ENCODE measurements at places on chromosomes 6 and 20.
A peak's percentile ranks its signal among the peaks of the same experiment; 100 is the strongest.

- peak; percentile 66 for DNase-seq
Measured at GRCh38 chr6:108648191-108648590, 87.5 kb downstream of the FOXO3 start.

DNA sequence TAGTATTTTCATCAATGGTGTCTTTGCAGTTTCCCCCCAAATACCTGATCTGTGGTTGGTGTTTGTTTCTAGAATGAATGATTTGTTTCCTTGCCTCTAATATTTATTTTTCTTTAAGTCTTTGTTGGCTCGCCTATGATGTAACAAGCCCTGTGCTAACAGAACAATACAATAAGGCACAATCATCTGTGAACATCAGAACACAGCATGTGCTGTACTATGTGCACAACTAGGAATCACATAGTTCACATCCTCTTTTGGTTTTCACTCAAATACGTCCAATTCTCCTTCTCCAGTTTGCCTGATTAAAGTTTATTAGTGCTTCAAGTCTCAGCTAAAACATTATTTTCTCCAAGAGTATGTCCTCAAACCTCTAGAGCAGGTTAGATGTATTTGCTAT is 613.1 kb downstream of the EPHA7 start:
- DNase-seq = no peak

- DNase-seq = no peak
Measured at GRCh38 chr6:167400482-167401138, 75.7 kb downstream of the TTLL2 start.

GRCh38 chr6:100904316-100904715 is 23.2 kb upstream of the ASCC3 start:
- no peak for DNase-seq

DNA sequence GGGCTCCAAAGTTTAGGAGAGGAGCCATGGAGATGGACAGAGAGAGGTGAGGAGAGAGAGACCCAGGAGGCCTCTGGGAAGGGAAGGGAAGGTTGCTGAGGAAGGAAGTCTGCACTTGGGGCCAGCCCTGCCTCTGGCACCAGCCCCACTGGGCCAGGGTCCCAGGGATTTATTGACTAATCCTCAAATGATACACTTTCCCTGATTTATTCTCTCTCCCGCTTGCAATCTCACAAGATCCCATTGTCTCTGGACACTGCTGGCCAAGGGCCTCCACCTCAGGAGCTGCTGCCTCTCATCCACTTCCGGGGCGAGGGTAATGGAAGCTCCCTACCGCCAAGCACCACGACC is 43.6 kb upstream of the FOXP4 start:
- DNase-seq = no peak

DNA sequence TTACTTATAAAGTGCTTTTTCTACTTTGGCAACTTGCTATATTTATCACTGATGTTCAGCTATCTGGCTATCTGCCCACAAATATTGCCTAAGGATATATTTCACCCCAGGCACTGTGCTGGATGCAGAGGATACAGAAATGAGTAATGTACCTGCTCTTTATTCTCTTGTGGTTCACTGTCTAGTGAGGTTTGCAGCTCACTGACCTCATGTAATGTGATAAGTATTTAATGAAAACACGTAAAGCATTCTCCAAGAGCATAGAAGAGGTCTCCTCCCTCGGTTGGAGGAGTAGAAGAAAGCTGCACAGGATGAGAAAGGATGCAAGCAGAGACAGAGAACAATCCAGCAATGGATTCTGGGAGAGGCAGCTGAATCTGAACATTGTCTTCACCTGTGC is 610.7 kb downstream of the CBLN4 start:
- DNase-seq = peak; percentile 12

GRCh38 chr20:34904202-34904621 is 27.8 kb downstream of the ACSS2 start:
- no peak for DNase-seq

GRCh38 chr6:3635482-3635881 is 116.0 kb downstream of the PXDC1 start:
- DNase-seq = no peak

GRCh38 chr20:30506100-30506499 is 751.4 kb upstream of the DEFB115 start:
- no peak for DNase-seq

GRCh38 chr20:2651772-2652723 is at the start of gene NOP56:
NOP56 (plus strand) TSS chr20:2652632; CDS start chr20:2652661, 29 bp downstream.
- peak; percentile 88 for DNase-seq

DNA sequence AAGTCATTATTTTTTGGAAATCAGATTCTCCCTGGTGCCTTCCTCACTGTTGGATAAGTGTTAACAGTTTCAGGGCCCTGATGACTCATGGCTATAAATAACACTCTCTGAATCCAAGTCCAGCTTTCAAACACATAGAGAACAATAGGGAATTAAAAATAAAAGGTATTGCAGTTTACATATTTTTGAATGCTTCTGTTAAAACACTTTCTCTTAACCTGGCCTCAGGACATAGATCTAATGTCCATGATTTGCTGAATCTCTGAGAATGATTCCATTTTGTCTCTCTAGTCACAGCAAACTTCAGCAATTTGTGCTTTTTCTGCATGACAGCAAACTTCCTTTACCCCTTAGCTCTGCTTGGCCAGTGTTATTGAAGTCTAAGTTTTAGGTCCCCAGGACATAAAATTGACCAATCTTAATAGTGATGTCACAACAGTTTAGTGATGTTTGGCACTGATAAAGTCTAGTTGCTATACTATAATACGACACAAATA is 1192.4 kb upstream of the CITED2 start:
- peak; percentile 78 for DNase-seq

- DNase-seq = no peak
Measured at GRCh38 chr6:142669471-142670351, 275.3 kb downstream of the HIVEP2 start.

GRCh38 chr20:25277051-25277801 is 29.3 kb downstream of the PYGB start:
- DNase-seq = no peak

- peak; percentile 39 for DNase-seq
Measured at GRCh38 chr20:21505161-21505809, 8.6 kb downstream of the NKX2-2 start.

DNA sequence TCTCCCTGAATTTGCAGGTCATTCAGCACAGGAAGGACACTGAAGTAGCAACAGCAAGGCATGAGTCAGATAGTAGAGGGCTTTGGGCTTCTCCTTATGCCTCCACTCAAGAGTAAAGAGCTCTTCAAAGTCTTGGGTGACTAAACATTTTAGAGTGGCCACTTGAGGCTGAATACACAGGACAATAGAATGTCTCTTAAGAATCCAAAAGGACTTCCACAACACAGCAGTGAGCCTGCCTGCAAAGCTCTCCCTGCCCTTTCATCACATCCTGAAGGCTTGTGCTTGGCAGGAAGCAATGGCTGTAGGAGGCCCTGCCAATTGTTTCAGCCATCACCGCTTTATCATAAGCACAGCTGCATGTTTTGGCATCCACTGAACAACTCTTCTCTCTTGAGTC is 36.8 kb downstream of the FOXQ1 start:
- DNase-seq = no peak

GRCh38 chr6:139373928-139374356 is 506 bp downstream of the CITED2 start:
- DNase-seq = no peak

DNA sequence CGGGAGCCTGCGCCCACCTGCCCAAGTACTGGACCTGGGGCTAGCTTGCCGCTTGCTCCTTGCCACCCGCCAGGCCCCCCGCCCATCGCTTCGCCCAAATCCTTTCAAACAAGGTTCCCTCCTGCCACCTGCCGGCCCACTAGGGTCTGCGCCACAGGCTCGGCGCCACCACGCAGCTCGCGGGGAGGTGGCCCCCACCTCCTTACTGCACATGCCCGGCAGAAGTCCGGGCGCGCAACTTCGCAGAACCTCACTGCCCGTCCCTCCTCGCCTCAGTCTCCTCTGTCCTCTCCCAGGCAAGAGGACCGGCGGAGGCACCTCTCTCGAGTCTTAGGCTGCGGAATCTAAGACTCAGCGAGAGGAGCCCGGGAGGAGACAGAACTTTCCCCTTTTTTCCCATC is 11.2 kb downstream of the GNAS-AS1 start:
- peak; percentile 20 for DNase-seq

DNA sequence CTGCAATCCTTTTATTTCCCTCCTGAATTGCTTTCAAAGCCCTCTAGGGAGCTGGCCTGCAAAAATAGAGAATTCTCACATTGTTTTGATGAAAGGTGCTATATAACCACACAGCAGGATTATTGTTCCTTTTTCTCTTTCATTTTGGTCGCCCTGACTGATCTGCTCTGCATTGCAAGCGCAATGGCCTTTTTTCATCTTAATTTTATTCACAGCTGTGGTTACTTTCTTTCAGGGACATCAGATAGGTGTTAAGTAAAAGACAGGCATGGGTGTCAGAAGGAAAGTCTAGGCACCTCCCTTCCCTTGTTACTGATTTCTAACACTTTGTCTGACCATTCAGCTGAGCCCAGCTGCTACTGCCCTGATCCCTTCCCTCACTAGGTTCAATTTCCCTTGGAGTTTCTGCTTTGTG is 850.5 kb upstream of the MAP3K7 start:
- DNase-seq = no peak

GRCh38 chr6:141550471-141550870 is 582.3 kb upstream of the GJE1 start:
- DNase-seq = no peak

DNA sequence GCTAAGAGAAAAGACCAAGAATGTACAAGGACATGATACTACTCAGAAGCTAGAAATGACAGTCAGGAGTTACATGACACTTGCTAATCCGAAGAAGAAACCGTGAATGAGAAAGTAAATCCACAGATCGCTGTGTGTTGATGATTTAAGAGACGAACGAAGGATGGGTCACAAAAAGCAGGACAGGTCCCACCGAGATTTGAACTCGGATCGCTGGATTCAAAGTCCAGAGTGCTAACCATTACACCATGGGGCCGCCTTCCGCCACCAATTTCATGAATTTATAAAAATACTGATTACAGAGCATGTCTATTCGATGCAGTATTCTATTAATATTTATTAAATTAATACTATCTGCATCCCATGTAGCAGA is 54.0 kb upstream of the BTN3A2 start:
- peak; percentile 68 for DNase-seq

DNA sequence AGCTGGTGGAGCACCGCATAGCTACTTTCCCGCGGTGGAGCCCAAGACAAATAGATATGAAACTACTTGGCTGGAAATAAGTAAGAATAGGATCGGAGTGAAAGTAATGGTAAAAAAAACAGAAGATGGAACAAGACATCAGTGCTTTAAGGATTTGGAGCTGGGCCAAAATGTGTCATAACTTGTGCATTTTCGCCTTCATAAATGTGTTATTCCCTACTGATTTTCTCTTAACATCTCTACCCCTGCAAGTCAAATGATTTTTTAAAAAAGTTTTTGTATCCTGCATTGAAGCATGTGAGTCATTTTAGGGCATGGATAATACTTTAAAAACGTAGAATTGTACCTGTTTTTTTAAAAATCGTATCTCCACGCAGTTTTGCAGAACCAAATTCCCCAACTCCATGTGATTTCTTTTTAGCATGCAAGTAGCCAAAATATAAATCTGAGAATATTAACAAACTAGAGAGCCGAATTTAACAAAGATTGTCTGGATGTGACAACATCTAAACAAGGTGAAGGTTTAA is 882 bp upstream of the FAM184A start:
- DNase-seq = peak; percentile 69

- peak; percentile 77 for DNase-seq
Measured at GRCh38 chr6:36851149-36851614, 11.9 kb upstream of the CPNE5 start.

GRCh38 chr6:127119102-127120022 is 891 bp downstream of the RSPO3 start:
- no peak for DNase-seq

GRCh38 chr6:18141805-18142590 is 12.9 kb downstream of the TPMT start:
- no peak for DNase-seq

GRCh38 chr20:3767110-3767426 is 485 bp downstream of the ADISSP start:
- DNase-seq = no peak

- DNase-seq = peak; percentile 62
Measured at GRCh38 chr6:134249759-134250602, 67.9 kb downstream of the SGK1 start.

GRCh38 chr6:124073021-124073420 is 269.4 kb downstream of the NKAIN2 start:
- peak; percentile 2 for DNase-seq

DNA sequence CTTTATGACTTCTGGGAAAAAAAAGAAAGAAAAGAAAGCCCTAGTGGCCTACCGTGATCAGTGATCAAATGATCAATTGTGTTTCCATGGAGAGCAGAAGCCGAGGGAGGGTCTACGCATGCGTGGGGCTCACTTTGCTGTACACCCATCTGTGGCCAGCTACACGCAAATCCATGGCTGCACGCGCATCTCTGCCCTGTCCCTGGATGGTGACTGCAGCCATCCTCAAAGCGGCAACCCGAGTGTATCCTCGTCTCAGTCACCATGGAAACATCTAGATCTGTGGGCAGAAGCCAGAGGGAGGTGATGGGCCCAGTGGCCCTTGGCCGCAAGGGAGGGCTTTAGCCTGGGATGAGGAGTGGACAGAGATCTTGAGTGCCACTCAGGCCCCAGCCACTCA is 785 bp upstream of the ULBP3 start:
- DNase-seq = no peak

DNA sequence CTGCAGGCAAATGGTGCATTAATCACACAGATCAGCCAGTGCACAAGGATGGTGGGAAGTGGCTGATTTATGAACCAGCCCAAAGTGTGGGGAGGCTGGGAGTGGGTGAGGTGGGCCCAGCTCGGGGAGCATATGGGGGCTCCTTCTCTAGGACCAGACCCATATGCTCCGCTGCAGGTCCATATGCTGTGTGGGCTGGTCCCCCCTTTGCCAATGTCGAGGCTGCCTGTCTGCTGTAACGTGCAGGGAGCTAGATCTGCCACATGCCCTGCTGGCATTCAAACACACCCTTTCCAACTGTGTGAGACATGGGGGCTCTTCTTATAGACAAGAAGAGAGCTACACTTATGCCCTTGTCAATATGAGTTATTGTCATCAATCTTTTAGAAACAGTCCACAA is 566.3 kb downstream of the DHX35 start:
- DNase-seq = no peak

- DNase-seq = no peak
Measured at GRCh38 chr6:169702840-169703246, 917 bp downstream of the C6orf120 start.

GRCh38 chr6:42140756-42141602 is 1.4 kb downstream of the C6orf132 start:
- no peak for DNase-seq

- no peak for DNase-seq
Measured at GRCh38 chr20:12413116-12413515, 495.4 kb downstream of the BTBD3 start.

DNA sequence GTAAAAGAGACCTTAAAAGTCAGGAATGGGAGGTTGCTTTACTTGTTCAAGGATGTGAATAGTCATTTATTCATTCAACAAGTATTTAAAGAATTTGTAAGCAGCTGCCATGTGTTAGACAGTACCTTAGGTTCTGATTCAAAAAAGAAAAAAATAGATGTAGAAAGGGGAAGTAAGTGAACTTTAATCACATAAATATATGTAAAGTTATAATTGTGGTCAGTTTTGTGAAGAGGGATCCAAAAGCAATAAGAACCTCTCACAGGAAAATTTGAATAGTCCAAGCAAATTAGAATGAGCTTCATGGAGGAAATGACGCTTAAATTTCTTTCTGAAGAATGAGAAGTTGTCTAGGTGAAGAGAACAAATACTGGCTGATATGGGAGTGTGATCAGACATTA is 596.1 kb upstream of the CITED2 start:
- DNase-seq = peak; percentile 69

GRCh38 chr6:41538556-41539182 is 7.5 kb upstream of the FOXP4 start:
- DNase-seq = no peak

- DNase-seq = no peak
Measured at GRCh38 chr6:35439308-35439707, 12.8 kb upstream of the FANCE start.

All from fibroblast of upper back skin (primary cell).